ENCODE measurements at places on chromosomes 4 and X.

GRCh38 chr4:53508446-53508845 lies 82.8 kb downstream of the LNX1 start:
- DNase-seq, result no peak

- DNase-seq, result no peak
Observed at GRCh38 chrX:118724365-118724764, 3.0 kb upstream of the IL13RA1 start.

GRCh38 chrX:9464435-9465371 lies at the start of gene TBL1X:
Gene TBL1X, plus strand, starts transcription at chrX:9465058. Its CDS starts 188,529 bp downstream, at chrX:9653587.
- DNase-seq, result peak; percentile 65

GRCh38 chrX:49243166-49243565 lies 7.9 kb downstream of the CCDC22 start:
- no peak for DNase-seq

DNA sequence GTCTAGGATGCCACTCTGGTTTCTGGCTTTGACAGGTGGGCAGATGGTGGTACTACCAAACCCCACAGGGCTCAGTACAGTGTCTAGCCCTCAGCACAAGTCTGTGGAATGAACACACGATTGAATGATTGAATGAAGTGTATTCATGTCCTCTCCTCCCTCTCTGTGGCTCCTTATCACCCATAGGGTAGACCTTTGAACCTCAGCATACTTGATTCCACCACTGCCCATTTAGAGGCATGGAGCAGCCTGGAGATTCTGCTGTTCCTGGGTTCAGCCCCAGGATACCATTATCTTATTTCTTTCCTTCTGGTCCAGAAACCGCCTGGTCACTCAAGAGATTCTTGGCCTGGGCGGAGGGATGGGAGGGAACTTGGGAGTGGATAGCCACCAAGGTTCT lies 53.9 kb downstream of the PRPS1 start:
- DNase-seq, result no peak

- no peak for DNase-seq
Observed at GRCh38 chr4:8219236-8219635, 20.1 kb downstream of the SH3TC1 start.

GRCh38 chrX:68644861-68645260 lies 2.6 kb upstream of the STARD8 start:
- DNase-seq, result no peak

GRCh38 chrX:19557822-19558221 lies 42.5 kb upstream of the MAP3K15 start:
- DNase-seq, result no peak

GRCh38 chr4:60805500-60806313 lies 394.4 kb upstream of the ADGRL3 start:
- peak; percentile 59 for DNase-seq

DNA sequence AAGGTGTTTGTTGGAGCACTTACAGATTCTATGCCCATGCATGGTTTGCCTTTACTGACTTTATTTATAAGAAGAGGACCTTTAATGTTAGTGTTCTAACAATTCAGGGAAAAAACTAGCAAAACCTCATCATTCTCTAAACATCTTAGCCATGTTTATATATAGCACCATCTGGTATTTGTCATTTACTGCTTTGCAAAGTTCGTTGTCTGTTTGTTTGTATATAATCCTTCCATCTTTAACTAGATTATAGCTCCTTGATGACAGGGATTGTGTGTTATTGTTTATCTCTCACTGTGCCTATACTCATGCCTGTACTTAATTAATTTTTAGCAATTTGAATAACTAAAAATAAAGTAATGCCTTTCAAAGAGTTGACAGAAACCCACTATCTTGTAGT lies 170.6 kb upstream of the PACRGL start:
- DNase-seq, result no peak

DNA sequence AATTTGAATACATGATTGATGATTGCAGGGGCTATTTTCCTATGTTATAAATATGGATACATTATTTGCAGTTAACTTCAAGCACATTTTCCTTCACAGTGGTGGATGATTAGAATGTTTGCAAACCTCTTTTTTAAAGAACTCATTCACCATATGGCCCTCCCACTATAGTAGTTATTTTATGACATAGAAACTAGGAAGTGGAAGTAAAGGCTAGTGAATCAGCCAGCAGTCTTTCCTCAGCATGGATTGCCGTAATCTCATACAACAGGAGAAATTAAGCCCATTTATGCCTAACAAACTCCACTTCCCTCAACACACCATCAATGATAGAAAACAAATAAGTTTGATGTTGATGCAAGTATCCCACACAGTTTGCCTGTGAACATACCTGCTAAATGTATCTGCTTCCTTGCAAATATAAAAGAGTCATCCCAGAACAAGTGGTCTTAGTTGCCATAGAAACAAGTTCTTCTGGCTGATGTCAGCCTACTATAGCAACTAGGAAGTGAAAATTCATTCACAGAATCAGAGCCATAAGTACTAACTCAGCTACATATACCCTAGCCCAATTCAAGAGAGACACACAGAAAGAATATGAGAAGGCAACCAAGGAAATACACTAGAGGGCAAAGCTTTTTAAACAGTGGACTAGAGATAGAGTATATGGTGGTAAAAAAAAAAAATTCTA lies 100.9 kb upstream of the RADX start:
- no peak for DNase-seq

DNA sequence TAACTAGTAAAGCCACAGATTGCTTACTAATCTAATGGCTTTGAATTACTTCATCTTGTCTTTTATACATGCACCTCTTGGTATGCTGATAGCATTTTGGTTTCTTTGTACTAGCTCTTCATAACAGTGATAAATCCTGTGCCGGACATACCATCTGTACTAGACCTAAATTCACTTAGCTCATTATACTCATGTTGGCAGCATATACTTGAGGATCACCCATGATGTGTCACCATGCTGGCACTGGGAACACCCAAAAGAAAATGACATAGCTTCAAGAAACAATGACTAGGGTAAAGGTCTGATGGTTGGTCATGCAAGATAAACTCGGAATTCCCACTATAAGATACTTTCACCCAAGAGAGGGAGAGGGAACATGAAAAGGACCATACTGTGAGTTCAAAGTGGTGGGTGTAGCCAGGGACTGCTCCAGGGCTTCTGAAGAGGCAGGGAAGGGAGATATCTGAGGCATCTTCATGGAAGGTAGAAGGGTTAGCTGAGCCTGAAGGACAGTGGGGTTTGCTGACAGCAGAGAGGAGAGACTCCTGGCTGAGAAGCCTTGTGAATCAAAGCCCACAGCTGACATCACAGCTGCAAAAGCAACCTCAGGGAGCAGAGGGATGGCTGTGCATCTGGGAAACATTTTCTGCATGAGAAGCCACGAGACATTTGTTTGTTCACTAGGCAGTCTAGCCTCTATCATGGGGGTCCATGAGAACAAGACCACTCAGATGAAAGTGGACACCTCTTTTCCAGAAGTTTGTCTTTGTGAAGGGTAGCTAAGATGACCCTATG lies 314.2 kb downstream of the RAB28 start:
- DNase-seq, result no peak

GRCh38 chr4:24731448-24731847 lies 63.9 kb upstream of the SOD3 start:
- DNase-seq, result no peak

GRCh38 chr4:41455206-41455605 lies 82.8 kb upstream of the LIMCH1 start:
- DNase-seq, result no peak

DNA sequence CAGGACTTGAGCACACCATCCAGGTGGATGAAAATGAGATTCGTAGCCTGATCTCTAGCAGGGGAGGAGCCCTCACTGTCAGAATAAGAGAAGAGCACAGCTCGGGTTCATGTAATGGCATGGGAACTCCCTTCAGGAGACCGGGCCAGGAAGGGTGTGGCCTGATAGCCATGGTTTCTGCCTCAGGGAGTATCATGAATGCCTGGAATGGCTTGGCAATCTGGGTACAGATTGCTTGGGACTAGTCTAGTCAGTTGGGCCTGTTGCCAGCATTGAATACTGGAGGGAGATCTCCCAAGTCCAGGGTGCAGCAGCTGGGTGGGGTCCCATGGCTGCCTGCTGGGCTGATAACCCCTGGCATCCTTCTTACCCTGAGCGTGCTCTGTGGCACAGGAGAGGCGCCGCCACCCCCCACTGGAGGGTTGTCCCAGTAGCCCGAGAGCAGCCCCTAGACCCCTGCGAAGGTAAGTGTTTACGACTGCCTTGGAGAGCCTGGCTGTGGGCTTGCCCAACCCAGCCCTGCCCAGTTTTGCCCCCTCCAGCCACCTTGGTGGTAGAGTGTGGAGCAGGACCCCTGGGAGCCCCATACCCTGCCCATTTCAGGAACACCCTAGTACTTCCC lies 298.8 kb downstream of the TEX13A start:
- no peak for DNase-seq

DNA sequence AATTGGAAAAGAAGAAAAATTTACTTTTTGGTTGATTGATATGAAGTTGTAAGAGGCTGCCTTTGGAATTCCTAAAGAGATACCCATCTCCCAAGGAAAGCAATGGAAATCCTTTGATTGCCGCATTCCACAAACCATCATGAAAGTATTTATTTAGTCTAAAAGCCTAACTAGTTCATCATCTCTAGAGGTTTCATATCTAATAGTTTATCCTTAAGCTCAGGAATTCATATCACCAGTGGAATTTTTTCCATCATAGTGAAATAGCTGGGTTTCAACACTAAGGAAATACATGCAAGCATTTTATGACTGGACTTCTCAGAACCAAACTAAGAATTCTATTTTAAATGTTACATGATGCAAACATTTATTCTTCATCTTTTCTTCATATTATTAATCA lies 144.9 kb downstream of the FBXO8 start:
- DNase-seq, result no peak

- DNase-seq, result no peak
Observed at GRCh38 chr4:81392164-81392563, 79.5 kb downstream of the RASGEF1B start.

DNA sequence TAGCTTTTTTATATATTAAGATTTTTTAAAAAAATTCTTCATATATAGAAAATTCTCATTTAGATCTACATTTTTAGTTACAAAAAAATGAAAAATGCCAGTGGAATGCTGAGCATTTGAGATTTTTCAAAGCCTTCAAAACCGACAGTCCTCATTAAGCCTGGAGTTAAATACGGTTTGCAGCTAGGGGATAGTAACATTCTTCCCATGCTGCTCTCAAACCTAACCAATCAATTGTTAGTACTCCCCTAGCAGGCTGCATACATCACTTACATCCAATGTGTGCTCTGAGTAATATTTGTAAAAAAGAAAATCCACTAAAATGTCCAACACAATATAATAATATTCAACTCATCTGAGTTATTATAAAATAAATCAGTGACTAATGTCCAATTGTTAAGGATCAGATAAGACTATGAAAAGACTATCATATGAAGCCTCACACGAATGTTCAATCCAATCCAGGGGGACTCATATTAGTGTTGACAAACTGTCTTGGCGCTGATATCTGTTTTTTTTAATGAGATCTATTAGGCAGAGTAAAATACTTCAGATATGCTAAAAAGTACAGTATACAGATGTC lies 227.6 kb upstream of the MAB21L2 start:
- no peak for DNase-seq

GRCh38 chr4:39331191-39331590 lies 35.0 kb downstream of the RFC1 start:
- DNase-seq, result no peak

- DNase-seq, result no peak
Observed at GRCh38 chr4:79759793-79760192, 313.2 kb downstream of the ANTXR2 start.

DNA sequence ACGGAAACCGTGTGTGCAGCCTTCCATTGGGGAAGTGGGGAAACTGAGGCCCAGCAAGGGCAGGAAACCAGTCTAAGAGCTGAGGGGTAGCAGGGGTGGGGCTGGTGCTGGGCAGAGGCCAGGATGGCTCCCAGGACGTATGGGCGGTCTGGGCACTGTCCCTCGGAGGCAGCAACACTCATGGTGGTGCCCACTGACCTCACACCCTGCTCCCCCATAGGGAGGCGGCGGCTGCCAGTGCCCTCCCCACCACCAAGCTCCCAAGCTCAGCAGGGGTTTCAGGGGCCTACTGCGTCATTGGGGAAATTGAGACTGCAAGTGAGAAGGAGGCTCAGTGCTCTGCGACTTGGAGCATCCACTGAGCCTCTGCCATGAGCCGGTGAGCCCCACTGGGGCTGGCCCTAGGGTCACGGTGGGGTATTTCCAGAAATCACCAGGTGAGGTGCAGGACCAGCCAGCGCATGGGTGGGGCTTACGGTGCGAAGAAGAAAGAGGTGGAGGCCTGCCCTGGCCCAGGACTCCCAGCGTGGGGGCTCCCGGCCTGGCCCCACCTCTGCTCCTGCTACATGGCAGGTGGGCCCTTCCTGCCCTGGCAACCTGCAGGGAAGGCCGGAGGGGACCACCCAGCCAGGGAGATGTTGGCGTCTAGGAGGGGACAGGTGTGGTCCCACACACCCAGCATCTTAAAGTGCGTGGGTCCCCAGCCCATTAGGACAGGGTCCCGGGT lies 915 bp downstream of the MSANTD1 start:
- no peak for DNase-seq

- no peak for DNase-seq
Observed at GRCh38 chrX:15563056-15563455, 37.7 kb downstream of the ACE2 start.

GRCh38 chrX:28590396-28590795 lies 3.1 kb downstream of the IL1RAPL1 start:
- no peak for DNase-seq

- DNase-seq, result peak; percentile 11
Observed at GRCh38 chr4:109562457-109563239, 2.6 kb downstream of the MCUB start.

GRCh38 chrX:129984111-129984958 lies 1.9 kb downstream of the BCORL1 start:
- peak; percentile 25 for DNase-seq

DNA sequence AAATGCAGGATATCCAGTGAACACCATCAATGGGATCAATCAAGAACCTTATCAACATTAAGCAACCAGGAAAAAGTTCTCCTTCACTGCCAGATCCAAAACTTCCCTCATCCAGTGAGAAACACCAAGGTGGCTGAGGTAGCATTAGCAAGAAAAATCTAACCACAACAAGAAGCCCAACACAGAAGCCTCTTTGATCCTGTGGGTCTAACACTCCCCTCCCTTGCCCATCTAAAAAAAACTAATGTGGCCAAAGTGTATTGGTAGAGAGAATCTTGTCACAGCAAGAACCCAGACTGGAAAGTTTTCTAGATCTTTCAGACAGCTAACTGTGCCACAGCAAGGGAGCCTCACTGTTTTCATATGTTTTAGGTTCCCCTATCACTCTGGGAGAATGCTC lies 558.0 kb downstream of the STPG2 start:
- no peak for DNase-seq
